NCI-H2029 treated with DMSO at 0.1 percent for 48 hours (cell line): ENCODE measurements at places on chromosomes 13 and 19.

DNA sequence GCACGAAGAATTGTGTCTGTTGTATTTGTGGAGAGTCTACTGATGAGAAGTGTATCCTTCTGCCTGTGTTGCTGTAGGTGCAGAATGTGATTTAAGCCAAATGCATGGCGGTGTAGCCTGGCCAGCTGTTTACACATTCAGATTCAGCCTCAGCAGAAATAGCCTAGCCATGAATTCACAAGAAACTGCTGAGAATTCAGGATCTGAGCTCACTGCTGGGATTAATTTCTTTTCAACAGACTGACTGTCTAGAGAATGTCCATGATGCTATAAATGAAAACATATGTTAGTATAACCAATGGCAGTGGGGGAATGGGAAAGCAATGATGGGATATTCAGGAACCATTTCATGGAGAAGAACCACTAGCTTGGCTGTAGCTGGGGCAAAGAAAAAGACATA is 77.4 kb upstream of the RNF113B start:
- no peak for DNase-seq

- DNase-seq = no peak
These were observed 1181.2 kb downstream of the PCDH9 start for GRCh38 chr13:66048888-66049287.

DNA sequence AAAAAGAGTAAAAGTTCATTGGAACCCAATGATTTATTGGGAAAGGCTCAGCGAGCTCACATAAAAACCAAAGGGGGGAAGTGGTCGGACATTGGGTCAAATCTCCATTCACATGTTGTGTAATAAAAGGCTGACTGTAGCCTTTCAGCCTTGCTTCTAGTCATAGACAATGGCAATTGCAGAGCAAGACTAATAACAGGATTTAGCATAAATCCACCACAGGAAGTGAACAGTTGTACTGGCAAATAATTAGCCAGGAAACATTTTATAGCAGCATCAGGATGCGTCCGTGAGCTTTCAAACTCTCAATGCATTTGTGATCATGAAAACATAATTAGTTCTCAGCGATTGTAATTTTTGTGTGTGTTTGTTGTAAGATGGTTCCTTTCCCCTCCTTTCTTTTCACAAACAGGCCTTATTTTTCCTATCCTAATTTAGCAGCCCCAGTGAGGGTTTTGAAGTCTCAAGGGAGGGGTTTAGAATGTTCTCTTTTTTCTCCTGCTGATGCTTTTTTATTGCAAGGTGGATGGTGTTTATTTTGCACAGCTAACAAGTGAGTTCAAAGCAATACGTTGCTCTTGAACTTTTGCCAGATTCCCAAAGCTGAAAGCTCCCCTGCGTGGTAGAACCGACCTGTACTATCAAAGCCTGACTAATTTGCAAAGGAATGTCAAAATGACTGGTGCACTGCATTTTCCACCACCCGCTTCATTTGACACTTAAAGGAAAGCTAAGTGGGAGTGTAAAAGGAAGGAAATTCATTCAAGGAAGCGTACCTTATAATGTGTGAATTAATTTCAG is 105.6 kb downstream of the SPRY2 start:
- DNase-seq = no peak

GRCh38 chr13:40313269-40314200 is 352.9 kb downstream of the FOXO1 start:
- DNase-seq = no peak

- no peak for DNase-seq
These were observed 28.4 kb downstream of the DIAPH3 start for GRCh38 chr13:60135344-60135743.

GRCh38 chr13:66219506-66219905 is 1010.6 kb downstream of the PCDH9 start:
- no peak for DNase-seq

DNA sequence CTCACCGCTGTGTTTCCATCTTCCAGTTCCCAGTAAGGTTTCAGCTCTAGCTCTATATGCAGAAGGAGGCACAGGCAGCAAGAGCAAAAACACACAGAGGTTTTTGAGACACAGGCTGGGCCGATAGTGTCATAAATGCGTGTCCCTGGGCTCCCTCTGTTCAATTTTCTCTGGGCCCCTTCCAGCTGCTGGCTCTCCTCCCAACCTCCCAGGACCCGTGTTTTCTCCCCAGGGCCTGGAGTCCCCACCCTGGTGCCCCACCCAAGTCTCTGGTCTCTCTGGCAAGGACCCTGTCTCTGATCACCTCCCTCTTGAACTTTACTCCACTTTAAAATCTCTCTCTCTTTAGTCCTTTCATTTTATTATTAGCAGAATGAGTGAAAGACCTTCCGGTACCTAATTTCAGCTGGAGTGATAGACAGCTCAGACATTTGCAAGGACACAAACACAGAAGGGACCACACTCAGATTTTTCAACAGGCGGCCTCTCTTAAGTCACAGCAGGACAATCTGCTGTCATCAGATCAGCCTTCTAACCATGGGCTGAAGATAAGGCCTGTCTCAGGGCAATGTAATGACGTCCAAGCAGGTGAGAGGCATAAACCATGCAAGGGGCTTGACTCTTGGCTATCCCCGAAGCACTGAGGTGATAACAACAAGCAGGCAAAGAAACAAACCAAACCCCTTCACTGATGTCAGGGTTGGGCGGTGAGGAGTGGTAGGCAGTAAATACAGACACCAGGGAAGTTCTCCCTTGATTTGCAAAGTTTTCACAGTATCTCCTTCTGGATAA is 190.0 kb upstream of the IRS2 start:
- DNase-seq = no peak

DNA sequence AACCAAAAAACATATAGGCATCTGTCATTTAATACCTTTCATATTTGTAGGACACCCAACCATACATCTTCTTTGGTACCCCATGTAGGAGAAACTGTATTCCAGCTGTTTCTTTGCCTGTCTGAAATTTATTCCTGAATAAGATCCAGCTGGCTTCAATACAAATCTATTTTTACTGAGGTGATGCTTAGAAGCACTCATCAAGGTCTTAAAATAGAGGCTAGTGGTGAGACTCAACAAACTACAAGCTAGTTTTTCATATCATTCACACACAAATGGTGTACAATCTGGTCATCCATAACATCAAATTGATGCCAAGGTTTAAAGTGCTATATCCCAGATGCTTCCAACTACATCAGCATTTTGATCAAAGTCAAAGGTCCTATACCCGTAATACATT is 1071.3 kb upstream of the MIR17HG start:
- DNase-seq = no peak

GRCh38 chr19:7844405-7844804 is 14.4 kb downstream of the EVI5L start:
- DNase-seq = no peak

DNA sequence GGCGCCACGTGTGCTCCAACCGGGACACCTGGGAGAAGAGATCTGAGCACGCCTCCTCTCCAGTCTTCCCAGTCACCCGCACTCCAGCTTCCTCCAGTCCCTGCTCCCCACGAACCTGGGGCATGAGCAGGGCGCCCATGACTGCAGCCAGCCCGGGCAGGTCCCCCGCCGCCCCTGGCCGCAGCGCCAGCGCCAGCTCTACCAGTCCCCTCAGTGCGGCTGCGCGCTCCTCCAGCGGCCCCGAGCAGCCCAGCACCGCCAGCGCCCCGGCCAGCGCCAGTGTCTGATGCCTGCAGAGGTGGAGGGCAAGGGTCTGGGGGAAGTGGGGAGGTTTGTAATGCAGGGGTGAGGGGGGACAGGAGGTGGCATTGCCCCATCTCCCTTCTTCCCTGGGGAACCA is 13.1 kb downstream of the SH2D3A start:
- DNase-seq = no peak

- no peak for DNase-seq
These were observed 64.2 kb upstream of the GTF2F2 start for GRCh38 chr13:45055902-45056648.

- DNase-seq = no peak
These were observed 3.5 kb downstream of the SLC7A9 start for GRCh38 chr19:32866061-32866460.

DNA sequence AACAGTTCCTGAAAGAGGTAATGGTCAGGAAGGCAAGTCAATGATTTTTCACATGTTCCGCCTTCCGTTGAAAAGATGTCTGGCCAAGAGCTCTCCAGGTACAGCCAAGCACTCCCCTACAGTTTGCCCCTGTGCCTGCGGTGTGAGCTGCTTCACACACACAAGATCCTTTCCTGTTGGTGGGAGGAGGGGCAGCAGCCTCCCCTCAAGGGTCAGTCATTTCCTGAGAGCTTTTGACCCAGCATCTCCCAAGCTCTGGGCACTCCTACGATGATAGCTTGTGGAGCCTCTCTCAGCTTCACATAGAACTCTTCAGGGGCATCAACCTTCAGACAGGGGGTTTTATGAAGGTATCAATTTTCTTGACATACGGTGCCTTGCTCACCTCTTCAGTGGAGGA is 86.9 kb downstream of the DOCK9 start:
- DNase-seq = no peak

DNA sequence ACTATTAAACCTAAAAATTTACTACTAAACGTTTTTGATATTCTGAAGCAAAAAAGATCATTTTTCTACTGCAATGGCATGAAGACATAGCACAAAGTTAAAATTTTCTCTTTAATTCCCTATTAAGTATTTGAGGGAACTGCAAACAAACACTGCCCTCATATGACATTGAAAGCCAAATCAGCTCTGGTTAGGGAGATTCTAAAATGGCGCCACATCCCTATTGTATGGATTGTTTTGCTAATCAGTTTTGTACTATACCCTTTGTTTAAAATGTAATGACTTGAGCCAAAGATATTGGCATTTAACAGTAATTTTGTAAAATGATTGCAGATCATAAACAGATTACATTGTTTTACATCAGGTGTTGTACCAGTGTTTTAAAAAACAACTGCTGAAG is 65.8 kb downstream of the FLT1 start:
- no peak for DNase-seq
